Amniotic stem cell (primary cell): ENCODE measurements at places on chromosomes 2 and 18.

DNA sequence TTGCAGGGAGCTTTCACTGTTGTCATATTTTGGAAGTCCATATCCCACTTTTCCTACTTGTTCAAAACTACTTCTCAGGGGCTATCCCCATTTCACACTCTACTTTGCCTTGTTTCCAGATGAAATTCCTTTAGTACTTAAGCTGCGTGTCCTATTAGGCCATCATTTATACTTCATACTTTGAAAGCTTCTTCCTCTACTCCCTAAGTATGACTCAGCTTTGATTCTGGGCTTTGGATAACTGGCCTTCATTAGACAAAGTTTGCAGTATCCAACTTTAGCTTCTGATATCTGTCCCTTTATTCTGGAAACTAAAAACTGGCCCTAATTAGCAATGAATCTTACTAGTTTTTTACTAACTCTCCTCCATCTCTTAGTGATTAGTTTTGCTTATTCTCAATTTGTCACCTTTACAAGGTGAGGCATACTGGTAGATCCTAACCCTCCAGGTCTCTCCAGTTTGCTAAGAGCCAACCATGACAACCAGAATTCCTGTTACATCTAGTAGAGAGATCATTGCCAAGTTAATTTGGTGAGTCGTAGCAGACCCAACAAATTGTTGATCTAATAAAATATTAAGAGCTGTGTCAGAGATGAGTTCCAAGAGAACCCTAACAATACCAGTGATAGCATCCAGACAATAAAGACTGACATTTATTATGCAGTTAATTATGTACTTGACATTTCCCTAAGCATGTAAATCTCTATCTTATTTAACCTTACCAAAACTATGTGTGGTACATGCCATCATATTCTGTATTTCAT is 31.2 kb upstream of the ITGAV start:
- no peak for DNase-seq

- no peak for DNase-seq
These were observed 269.1 kb upstream of the SIX3 start for GRCh38 chr2:44672431-44672830.

DNA sequence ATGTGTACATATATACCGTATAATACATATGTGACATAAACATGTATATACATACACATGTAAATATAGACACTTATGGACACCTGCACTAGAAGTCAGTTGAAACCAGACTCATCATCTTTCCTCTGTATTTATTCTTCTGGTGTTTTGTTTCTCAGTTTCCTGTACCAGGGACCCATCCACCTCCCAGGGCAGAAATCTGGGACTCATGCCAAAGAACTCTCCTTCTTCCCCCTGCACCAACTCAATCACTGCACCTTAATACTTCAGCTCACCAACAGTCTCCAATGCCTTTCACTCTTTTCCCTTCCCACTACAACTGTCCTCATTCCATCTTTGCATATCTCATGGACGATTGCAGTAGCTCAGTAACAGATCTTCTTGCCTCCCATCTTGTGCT is 428.0 kb downstream of the FBXO15 start:
- DNase-seq: no peak

DNA sequence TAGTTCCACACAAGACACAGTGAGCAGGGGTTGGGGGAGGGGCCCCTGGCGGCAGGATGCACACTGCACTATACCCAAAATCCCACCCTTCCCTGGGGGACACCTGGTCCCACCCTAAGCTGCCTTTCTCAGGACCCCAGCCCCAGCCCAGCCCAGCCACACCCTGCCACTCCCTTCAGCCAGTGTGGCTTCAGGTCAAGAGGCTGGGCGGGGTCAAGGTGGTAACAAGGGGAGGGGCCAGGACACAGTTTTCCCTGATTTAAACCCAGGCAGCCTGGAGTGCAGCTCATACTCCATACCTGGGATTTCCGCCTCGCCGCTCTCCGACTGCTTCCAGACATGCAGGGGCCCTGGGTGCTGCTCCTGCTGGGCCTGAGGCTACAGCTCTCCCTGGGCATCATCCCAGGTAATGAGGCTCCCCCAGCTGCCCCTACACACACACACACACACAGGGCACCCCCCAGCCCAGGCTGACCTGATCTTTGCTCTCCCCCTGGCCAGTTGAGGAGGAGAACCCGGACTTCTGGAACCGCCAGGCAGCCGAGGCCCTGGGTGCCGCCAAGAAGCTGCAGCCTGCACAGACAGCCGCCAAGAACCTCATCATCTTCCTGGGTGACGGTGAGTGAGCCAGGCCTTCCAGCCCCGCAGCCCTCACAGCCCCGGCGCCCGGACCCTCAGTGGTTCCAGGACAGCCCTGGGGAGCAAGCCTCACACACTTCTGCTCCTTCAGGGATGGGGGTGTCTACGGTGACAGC is at the start of gene ALPG:
ALPG (plus strand) TSS at position 289 of the 755 bp plus-strand sequence; CDS start at position 340, 51 bp downstream.
- DNase-seq: no peak

DNA sequence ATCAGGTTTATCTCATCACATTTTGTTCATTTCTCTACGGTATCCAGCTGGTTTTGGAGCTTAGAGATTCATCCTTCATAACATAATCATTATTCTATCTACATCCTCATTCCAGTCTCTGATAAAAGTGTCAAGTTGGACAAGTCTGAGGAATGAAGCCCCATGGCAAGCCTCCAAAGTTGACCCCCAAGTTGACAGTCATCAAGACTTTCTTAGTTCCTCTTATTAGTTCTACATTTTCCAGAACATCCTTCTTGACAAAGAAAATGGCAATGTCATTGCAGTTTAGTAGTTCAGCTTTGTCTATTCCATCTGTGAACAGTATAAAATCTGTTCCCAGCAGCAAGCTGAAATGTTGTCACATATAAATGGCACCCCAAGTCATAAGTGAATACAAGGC is 4.5 kb upstream of the TMSB10 start:
- no peak for DNase-seq

DNA sequence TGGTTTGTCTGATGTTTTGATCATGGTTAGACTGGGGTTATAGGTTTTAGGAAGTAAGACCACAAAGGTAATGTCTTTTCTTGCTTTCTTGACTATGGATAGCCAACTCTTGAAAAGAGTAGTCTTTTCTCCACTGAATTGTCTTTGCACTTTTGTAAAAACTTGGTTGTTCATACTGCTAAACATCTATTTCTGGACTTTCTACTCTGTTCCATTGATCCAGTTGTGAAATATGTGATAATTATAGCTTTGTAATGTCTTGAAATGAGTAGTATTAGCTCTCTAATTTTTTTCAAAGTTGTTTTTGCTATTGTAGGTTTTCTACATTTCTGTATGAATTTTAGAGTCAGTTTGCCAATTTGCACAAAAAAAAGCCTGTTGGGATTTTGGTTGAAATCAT is 13.1 kb upstream of the UGT1A9 start:
- no peak for DNase-seq

GRCh38 chr18:73985855-73986625 is 161.6 kb downstream of the FBXO15 start:
- DNase-seq: no peak

- no peak for DNase-seq
These were observed 124.8 kb upstream of the VWC2L start for GRCh38 chr2:214286011-214286410.

DNA sequence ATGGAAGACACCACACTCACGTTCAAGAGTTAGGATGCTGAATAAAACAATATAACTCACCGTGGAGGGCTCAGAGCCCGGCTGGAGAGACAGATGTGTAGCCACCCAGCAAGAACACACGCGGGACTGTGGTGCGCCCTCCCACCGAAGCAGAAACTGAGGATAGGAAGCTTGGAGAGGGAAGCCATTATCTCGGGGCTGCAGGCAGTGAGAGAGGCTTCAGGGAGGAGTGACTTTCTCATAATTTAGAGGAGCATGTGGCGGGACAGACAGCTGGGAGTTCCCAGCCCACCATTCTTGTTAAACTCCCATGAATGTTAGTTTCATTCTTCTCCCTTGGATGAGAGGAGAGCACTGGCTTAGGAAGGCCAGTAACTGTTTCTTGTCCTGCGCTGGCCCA is 96.4 kb downstream of the MAPRE2 start:
- DNase-seq: no peak

- DNase-seq: no peak
These were observed 187.6 kb upstream of the ARL4C start for GRCh38 chr2:234684466-234684865.

- DNase-seq: no peak
These were observed 208.3 kb upstream of the SYT4 start for GRCh38 chr18:43485545-43485963.

DNA sequence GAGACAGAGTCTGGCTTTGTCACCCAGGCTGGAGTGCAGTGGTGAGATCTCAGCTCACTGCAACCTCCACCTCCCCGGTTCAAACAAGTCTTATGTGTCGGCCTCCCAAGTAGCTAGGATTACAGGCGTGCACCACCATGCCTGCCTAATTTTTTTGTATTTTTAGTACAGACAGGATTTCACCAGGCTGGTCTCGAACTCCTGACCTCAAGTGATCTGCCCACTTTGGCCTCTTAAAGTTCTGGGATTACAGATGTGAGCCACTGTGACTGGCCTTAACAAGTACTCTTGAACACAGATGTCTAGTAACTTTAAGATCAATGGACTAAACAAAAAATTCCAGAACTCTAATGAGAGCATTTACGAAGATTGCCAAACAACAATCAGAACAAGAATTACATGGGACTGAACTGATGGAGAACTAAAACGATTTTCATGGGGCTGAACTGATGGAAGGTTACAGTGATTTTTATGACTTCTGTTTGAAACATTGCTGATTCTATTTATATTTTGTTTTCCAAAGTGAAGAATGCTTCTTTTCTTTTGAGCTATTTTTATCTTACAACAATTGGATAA is 46.5 kb upstream of the ST3GAL5 start:
- no peak for DNase-seq

GRCh38 chr2:234670052-234670451 is 173.2 kb upstream of the ARL4C start:
- DNase-seq: peak; percentile 74

- no peak for DNase-seq
These were observed 79.9 kb downstream of the TRIB2 start for GRCh38 chr2:12796657-12797056.

DNA sequence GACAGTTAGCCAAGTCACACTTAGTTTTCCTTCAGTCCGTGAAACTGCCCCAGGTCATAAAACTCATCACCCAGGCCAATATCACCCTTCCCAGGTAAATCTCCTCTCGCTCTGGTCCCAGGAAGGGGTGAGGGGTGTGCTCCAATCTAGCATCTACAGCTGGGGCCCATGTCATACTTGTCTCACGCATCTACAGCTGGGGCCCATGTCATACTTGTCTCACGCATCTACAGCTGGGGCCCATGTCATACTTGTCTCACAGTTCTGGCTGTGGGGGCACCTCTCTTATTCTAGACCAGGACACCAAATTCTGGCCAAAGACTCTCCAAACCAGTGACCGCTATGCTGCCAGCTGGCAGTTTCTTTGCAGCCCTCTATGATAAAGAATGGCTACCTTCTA is 123.3 kb upstream of the DLGAP1 start:
- DNase-seq: no peak

GRCh38 chr2:1730015-1730927 is 14.0 kb downstream of the PXDN start:
- DNase-seq: peak; percentile 64

DNA sequence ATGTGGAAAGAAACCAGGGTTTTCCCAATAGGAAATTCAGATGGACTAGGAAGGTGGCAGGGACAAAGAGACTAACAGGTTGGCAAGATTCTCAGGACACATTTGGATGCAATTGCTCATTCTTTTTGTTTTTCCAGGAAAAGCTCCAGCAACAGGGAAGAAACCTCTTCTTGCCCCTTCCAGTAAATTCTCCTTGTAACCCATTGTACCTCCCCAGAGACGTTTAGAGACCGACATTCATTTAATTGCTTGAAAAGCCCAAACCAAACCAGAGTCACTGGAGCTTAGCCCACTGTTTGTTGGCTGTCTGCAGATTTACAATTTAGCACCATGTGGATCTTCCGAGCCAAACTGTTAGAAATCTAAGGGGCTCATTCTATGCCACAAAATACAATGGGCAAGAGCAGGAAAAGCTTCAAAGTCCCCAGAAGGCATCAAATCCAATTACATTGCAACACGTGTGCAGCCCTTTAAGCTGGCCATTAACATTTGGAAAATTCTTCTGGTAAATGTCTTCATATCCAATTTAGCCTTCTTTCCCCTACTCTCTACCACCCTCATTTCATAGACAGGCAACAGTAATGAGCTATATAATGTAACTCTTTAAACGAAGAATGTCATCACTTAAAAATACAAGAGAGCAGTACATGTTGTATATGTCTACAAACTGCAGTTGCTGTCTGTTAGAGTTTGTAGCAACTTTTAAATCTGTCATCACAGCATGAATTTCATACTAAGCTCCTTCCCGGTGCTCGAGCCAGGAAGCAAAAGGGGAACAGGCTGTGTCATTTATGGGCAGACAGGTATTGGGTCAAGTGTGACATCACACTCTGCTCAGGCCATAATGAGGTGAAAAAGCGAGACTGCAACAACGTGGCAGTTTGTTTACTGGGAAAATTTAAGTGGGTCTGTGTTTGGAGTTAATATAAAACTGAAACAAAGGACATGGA is 235.6 kb upstream of the HNRNPA3 start:
- DNase-seq: no peak

DNA sequence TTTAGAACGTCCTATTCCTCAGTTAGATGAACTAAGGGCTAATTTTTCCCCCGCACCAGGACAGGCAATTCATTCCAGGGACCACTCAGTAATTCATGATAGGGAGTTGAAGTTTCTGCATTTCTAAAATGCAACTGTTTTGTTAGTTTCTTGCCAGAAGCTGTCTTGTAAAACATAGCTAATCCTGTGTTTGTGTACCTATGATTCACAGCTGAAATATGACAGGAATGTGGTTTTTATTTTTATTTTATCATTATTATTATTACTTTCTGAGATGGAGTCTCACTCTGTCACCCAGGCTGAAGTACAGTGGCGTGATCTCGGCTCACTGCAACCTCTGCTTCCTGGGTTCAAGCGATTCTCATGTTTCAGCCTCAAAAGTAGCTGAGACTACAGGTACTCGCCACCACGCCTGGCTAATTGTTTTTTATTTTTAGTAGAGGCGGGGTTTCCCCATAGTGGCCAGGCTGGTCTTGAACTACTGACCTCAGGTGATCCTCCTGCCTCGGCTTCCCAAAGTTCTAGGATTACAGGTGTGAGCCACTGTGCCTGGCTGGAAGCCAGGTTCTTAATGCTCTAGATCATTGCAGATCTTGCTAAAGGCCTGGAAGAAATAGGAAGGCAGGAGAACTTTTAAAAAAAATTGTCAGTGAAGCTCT is 154.8 kb upstream of the FHL2 start:
- DNase-seq: no peak

GRCh38 chr2:168338292-168338691 is 90.9 kb upstream of the STK39 start:
- no peak for DNase-seq

GRCh38 chr2:127589841-127590240 is 54.4 kb downstream of the MYO7B start:
- no peak for DNase-seq
